ENCODE measurements at places on chromosomes 3 and 15.

DNA sequence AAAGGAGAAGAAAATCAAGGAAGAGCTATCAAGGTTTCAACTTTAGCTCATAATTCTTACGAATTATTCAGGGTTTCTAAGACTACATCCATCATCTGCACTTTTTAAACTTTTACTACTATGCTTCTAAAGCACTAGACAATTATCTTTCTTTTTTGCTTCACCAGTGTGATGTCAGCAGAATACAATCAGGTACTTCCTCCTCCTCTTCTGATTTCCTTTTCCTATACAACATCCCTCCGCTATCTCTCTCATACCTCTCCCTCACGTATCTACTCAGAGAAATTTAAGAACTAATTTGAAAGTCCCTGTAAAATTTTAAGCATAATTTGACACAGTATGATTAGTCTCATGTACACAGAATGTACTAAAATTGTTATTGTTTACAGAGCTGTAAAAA, 47.3 kb upstream of the USP50 start:
- no peak for DNase-seq
- H3K4me3 ChIP-seq = no peak overlapping the region
- peaks cover 4% of the 10 kb centered on the region for H3K4me1 ChIP-seq
- peak overlapping the region; percentile 0 for H3K27ac ChIP-seq
- H3K27me3 ChIP-seq = no peaks in the 10 kb centered on the region
- H3K36me3 ChIP-seq = peaks cover 64% of the 10 kb centered on the region

DNA sequence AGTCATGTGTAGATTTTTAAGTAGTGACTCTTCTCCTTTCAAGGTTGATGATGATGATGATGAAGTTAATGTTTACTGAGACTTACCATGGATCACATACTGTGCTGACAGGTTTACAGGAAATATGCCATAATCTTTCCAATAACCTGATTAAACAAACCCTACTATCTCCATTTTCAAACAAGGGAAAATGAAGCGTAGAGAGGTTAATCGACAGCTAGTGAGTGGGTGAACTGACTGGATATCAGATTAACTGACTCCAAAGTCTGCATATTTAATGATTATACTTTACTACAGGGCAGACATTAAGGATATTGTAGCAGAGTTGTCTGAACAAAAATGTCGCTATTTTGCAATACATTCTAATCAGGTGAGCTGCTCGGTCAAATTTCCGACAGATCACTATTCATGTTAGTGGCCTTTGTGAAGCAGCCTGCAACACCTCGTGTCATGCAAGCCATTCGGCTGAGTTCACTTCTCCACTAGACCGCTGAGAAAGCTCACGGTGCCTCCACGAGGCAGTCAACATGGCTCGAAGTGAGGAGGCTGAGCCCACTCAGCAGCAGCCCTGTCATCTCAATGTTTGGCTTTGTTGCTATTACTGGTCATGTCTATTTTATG, 264.2 kb downstream of the NFKBIZ start:
- H3K27ac ChIP-seq = peak overlapping the region; percentile 79
- no peak for DNase-seq
- H3K4me1 ChIP-seq = peaks cover 36% of the 10 kb centered on the region

DNA sequence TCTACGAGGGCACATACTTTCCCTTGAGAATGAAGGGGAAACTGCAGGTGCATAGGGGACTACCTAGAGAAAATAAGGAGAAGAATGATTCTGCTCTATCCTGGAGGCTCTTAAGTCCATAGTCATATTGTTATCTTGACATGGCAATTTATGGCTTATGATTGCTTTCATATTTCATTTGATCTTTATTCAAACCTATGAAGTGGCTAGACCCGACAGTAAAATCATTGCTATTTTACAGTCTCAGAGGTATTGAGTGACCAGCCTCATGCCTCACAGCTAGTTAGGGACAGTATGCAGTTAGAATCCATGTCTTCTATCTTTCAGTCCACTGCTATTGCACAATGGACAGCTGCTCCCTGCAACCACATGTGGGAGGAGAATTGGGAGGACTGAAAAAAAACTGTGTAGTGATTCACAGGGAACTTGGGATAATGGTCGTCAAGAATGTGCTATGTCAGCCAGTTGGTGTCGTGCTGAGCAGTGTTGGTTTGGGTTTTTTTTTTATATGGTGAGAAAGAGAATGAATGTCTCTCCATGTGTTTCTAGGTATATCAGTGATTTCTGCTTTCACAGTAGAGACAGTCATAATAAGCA, 63.2 kb upstream of the SPPL2A start:
- H3K4me3 ChIP-seq = no peak overlapping the region
- H3K4me1 ChIP-seq = no peaks in the 10 kb centered on the region
- DNase-seq = no peak
- peaks cover 8% of the 10 kb centered on the region for H3K27me3 ChIP-seq
- H3K36me3 ChIP-seq = no peaks in the 10 kb centered on the region

DNA sequence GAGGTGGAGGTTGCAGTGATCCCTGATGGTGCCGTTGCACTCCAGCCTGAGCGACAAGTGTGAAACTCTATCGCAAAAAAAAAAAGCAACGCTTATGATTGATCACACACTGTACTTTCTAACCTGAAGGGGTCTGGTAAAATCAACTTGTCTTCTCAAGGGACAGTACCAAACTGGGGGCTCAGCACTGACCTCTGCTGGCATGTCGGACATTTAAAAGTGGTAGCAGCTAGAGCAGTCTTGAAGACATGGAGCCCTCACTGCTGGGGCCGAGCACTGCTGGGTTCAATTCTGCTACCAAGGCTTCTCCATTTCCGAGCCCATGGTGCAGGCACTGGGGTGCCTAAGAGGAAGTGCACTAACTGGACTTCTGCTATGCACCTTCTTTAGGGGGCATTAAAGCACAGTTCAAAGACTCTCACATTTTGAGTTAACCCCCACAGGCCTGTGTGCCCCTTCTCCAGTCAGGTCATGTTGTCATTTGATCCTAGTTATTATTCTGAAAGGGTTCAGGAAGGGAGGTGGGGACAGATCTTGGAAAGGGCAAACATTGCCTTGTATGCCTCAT, 26.4 kb upstream of the LAMP3 start:
- no peak overlapping the region for H3K27ac ChIP-seq
- no peaks in the 10 kb centered on the region for H3K27me3 ChIP-seq
- H3K4me1 ChIP-seq = peaks cover 16% of the 10 kb centered on the region
- H3K36me3 ChIP-seq = no peaks in the 10 kb centered on the region
- H3K4me3 ChIP-seq = no peak overlapping the region
- no peak for DNase-seq

DNA sequence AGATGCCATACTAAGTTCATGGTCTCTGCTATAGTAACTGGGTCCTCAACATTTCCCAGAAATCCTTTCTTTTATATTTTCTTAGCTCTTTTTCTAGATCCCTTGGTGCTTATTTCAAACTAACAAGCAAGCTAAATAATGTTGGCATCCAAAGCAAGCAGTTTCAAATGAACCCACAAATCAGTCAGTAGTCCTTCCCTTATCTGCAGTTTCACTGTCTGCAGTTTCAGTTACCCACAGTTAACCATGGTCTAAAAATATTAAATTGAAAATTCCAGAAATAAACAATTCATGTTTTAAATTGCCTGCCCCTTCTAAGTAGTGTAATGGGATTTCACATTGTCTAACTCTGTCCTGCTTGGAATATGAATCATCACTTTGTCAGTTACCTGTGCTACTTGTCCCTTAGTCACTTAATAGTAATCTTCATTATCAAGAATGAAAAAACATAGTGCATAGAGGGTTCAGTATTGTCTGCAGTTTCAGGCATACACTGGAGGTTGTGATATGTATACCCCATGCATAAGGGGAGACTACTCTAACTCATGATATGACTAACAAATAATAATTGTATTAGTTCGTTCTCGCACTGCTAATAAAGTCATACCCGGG, 633.7 kb downstream of the MECOM start:
- no peak for DNase-seq
- no peaks in the 10 kb centered on the region for H3K4me1 ChIP-seq
- no peaks in the 10 kb centered on the region for H3K27me3 ChIP-seq
- no peaks in the 10 kb centered on the region for H3K36me3 ChIP-seq
- H3K27ac ChIP-seq = no peak overlapping the region

GRCh38 chr15:65476903-65477302, 40.6 kb downstream of the DPP8 start:
- peaks cover 4% of the 10 kb centered on the region for H3K4me1 ChIP-seq
- DNase-seq = no peak
- no peaks in the 10 kb centered on the region for H3K27me3 ChIP-seq
- H3K27ac ChIP-seq = no peak overlapping the region
- H3K4me3 ChIP-seq = no peak overlapping the region
- peaks cover 41% of the 10 kb centered on the region for H3K36me3 ChIP-seq

DNA sequence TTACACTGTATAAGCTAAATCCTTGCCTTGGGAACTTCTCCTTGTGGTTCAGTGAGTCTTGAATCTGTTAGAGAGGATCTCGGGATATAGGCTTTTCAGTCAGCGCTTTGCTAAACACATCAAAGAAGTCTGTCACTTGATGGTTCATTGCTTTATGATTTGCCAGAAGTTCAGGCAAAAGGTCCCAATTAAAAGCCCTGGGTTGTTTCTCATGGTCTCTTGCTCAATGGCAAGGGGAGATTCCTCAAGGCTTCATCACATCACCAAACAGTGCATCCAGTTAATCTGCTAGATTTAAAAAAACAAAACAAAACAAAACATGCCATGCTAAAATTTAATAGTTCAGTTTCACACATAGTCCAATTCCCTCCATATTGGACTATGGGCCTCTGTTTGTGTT, 114.8 kb downstream of the FILIP1L start:
- H3K4me1 ChIP-seq = peaks cover 21% of the 10 kb centered on the region
- peaks cover 30% of the 10 kb centered on the region for H3K36me3 ChIP-seq
- no peak overlapping the region for H3K27ac ChIP-seq
- no peak overlapping the region for H3K4me3 ChIP-seq
